ENCODE measurements at places on chromosomes 5 and 9. TPM values are rescaled to one million over a fixed set of nuclear protein-coding genes. Genes with fewer than 3 reads are reported as not detected.

Gene NAIF1
- 14.3 TPM for total RNA-seq

Gene FAM163B
- not detected for total RNA-seq

Gene ABCA2
- 22.1 TPM for total RNA-seq

Gene FOXI1
- not detected for total RNA-seq

Gene FYB1
- total RNA-seq, result under 0.01 TPM

Gene CHMP5
- 113 TPM for total RNA-seq

Gene GRXCR2
- not detected for total RNA-seq

Gene BARX1
- total RNA-seq, result not detected

Gene PRLR
- 0.17 TPM for total RNA-seq

Gene MEF2C
- total RNA-seq, result 14.1 TPM

Gene CFAP157
- total RNA-seq, result 0.17 TPM

Gene GABRA6
- not detected for total RNA-seq

Gene REEP2
- 8.4 TPM for total RNA-seq

Gene CD180
- total RNA-seq, result under 0.01 TPM

Gene SIL1
- total RNA-seq, result 97.3 TPM

Gene FANCC
- 5.1 TPM for total RNA-seq

Gene PDLIM4
- 43.3 TPM for total RNA-seq

Gene CCDC183
- 0.33 TPM for total RNA-seq

Gene ANXA2R
- 1.7 TPM for total RNA-seq

Gene TAL2
- 0.29 TPM for total RNA-seq

Gene GZMA
- total RNA-seq, result not detected

Gene OBP2A
- not detected for total RNA-seq

Gene EDIL3
- 40.4 TPM for total RNA-seq

Gene BRINP1
- total RNA-seq, result under 0.01 TPM

Gene IFNA13
- not detected for total RNA-seq

Gene PTPA
- total RNA-seq, result 145 TPM

Gene ATP10B
- total RNA-seq, result not detected

Gene FGF1
- total RNA-seq, result 2.6 TPM
